Activated CD4-positive, alpha-beta T cell treated with anti-CD3 and anti-CD28 coated beads for 36 hours (primary cell): ENCODE measurements at places on chromosomes 12 and 14.

- DNase-seq, result peak; percentile 73
Measured at GRCh38 chr12:121812320-121812871, 8.6 kb downstream of the SETD1B start.

- no peak for DNase-seq
Measured at GRCh38 chr12:28908646-28909045, 240.4 kb upstream of the FAR2 start.

- no peak for DNase-seq
Measured at GRCh38 chr12:130444061-130444460, 106.4 kb downstream of the PIWIL1 start.

DNA sequence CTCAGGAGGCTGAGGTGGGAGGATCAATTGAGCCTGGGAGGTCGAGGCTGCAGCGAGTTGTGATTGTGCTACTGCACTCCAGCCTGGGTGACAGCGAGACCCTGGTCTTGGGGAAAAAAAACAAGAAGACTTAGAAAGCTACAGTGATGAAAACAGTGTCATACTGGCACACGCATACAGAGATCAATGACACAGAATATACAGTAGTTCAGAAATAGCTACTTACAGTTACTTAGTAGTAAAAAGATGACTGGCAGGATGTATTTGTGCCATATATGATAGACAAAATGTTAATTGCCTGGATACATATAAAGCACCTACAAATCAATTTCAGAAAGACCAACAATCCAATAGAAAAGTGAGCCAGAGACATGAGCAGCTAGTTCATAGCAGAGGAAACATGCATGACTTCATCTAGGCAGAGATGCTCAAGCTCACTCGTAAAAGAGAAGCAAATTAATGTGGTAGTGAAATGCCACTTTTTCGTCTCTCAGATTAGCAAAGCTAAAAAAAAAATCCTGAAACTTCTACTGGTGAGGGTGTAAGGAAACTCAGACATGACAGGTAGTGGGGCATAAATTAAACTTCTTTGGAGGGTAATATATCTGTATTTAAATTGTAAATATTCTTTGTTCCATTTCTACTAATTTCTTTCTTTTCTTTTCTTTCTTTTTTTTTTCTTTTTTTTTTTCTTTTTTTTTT, 2.5 kb upstream of the ALDH2 start:
- DNase-seq, result no peak

GRCh38 chr12:57813971-57814772, 4.4 kb downstream of the AVIL start:
- DNase-seq, result no peak

GRCh38 chr12:110262442-110263388, 18.3 kb upstream of the ATP2A2 start:
- no peak for DNase-seq

DNA sequence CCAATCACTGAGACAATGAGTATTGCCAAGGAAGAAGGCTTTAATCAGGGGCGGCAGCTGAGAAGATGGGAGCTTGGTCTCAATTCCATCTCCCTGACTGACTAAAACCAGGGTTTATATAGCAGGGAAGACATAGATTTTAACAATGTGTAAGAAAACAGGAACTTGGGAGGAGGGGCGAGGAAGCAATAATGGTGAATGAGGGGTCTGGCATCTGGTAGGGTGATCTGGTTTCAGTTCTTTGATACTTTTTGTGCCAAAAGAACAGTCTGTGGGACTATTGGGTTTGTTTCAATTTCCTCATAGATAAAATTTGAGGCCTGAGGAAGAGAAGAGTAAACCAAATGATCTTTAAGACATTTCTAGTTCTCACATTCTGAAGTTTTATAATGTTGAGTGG, 49.2 kb downstream of the FUT8 start:
- DNase-seq, result no peak

DNA sequence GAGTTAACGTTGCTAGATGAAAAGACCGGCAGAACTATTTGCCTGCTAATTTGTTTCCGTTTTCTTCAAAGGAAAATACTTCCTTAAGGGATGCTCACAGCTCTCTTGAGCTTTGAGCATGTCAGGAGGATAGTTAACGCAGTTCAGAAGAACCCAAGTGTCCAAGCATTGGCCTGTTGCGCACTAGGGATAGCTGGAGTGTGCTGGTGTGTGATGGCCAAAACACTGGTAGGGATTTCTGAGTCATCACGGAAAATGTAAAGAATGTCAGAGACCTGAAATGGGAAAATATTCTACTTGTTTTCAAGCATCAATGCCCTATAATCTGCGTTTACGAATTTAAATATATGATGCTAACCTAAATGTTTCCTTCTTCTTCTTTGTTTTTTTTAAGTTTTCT, 97.8 kb downstream of the VRK1 start:
- no peak for DNase-seq

DNA sequence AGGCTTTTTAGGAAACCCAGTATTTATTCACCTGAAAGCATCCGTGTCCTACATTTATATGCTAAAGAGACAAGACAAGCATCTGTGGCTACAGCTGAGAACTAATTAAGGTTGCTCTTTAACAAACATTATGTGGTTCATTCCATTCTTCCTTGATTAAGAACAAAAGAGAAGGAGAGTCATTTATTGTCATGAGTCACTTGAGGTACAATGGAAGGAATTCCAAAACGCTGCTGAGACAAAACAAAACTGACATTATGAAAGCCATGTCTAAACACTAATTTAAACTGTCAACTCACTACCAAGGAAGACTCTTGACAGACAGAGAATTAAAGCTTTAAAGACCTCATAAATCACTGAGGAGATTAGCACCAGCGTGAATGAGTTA, 214.4 kb downstream of the BMP4 start:
- no peak for DNase-seq

GRCh38 chr12:77357655-77358054, 292.3 kb upstream of the E2F7 start:
- DNase-seq, result no peak

- DNase-seq, result no peak
Measured at GRCh38 chr12:124097701-124098100, 124.7 kb downstream of the ZNF664 start.

DNA sequence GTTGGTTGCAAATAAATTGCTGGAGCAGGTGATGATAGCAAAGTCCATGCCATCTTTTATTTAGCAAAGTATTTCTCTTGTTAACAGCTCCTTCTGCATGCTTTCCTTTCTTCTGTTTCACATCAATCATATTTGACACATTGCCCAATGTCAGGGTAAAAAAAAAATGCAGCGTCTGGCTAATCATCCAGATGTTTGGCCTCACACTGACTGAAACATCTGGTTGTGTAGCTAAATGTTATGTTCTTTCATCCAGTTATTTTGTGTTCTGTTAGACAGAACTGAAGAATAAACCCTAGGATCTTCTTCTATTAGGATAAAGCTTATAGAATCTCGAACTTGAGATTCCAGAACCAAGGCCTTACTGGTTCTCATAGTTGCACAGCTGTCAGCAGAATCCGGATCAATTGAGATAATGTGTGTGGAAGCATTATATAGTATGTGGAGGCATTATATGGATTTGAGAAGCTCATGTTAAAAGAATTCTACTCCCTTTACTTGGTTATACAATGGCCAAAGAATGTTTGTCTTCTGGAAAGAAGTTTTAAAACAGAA, 859.2 kb downstream of the DIO2 start:
- no peak for DNase-seq

- no peak for DNase-seq
Measured at GRCh38 chr14:99168330-99168729, 103.7 kb downstream of the BCL11B start.

DNA sequence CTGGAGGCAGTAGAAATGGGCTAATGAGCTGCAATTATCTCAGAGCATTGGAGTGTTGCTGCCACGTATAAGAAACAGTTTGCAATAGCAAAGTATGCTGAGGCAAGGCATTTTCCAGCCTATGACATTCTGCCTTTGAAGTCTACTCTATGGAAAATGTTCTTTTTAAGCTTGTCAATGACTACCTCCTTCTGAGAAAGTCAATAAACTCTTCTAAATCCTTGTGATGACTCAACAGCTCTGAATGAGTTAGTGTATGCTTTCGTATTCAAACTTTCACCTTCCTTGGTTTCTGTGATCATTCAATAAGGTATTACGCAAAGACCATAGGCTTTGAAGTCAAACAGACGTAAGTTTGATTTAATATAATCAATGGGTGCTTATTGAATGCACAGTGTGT, 111.2 kb downstream of the CAPZA3 start:
- DNase-seq, result no peak

DNA sequence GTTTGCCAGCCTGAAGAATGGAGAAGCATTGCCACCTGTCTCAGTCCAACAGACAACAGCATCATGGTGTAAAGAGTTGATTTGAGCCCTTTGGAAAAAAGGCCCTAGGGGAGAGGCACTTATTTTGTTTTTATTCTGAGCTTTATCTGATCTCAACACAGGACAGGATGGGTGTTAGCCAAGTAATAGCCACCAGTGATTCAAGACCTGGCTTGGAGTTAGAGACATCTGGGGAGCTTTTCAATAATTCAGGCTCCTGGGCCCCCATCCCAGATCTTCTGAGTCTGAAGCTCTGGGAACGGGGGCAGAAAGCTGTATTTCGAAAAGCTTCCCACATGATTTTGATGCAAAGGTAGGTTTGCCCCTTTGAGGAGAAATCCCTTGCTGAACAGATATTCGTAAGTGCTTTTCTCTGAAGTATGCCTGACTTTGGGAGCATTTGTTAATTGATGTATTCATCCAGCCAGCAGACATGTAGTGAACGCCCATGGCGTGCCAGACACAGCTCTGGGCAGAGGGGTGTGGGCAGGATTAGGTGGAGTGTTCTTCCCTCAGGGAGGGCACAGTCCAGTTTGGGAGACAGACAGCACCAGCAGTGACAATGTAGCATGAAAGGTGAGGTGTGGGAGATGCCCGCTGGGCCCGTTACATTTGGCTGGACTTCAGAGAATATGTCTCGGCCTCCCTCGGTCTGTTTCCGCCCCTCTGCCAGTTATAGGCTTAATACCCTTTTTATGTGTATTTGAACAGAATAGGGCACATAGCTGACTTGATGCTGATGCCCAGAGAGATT, 72.5 kb downstream of the TSPAN9 start:
- no peak for DNase-seq

DNA sequence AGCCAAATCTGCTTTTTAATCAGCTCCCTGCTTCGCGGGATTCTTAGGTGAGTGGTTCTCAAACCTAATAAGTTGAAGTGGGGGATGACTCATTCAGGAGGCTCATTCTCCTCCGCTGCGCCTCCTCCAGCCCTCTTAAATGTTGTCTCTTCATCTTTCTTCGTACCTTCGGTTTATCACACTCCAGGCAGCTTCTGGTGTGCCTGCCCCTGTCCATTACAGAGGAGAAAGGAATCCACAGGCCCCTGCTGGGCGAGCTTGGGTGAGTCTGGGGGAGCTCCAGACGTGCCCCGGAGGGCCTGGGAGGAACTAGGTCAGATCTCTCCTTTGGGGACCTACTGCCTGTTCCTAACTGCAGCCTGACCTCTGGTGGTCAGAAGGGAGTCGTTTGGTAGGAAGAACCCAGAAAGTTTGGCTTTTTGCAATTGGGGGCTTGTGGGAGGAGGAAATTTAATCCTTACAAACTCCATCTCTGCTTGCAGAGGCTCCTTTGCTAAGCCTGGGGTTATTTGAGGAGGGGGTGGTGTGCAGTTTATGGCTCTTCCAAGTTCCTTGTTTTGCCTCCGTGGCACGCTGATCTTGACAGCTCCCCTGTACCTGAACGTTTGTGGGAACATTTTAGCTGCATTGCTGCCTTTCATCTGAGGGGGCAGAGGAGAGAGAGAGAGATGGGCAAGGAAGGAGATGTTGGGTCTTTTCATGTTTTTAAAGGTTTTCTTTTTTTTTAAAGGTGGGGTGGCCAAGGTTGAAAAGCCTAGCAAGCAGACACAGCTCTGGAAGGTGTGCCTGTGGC, 84.1 kb upstream of the GNG2 start:
- DNase-seq, result peak; percentile 67

DNA sequence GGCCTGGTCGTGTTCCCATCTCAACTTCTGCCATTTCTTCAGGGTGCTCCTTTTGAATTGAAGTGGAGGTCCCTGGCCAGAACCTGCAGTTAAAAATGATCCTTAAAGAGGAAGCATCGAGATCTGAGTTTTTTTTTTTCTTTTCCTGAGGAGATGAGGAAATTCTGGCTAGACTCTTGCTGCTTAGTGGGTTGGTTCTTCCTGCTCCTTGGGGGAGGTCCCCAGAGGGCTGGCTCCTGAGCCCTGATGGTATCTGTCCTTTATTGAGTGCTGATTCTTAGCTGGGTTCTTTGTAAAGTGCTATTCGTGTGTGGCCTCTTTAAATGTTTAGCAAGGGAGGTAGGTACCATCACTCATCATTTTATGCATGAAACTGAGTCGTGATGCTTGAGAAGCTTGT, 11.7 kb downstream of the PELI2 start:
- DNase-seq, result no peak

- DNase-seq, result no peak
Measured at GRCh38 chr12:93583627-93584392, 11.3 kb downstream of the SOCS2 start.

GRCh38 chr12:32897281-32897610, 669 bp upstream of the PKP2 start:
- no peak for DNase-seq

DNA sequence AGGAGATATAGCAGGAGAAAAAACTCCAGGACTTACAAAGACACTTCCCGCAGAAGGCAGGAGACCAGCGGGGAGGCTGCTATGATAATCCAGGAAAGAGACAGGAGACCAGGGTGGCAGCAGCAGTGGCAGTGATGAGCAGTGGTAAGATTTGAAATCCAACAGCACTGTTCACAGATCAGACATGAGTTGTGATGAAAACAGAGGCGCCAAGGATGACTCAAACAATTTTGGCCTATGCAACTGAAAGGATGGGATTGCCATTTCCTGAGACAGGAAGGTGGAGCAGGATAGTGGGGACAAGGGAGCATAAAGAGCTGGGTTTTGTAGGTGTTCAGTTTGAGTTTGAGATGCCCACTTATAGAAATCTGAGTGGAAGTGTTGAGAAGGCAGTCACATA, 108.6 kb upstream of the DYRK2 start:
- DNase-seq, result no peak

DNA sequence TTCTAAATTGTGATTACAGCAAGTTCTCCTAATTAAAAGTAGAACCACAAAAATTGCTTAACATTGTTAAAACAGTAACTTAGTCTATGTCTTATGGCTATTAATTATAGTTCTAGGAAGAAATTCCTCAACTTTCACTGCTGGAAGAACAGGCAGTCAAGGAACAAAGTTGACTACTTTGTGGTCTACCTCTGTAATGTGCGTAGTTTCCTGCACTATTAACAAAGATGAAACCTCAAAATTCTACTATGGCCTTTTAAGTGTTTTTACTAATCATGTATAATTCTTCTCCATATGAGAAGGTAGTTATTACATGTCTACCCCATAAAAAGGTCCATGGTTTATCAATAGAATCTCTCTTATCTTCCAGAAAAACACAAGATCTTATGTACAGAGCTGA, 7.6 kb downstream of the RASSF9 start:
- DNase-seq, result no peak

- DNase-seq, result no peak
Measured at GRCh38 chr12:44127966-44128710, 292.3 kb downstream of the TMEM117 start.

DNA sequence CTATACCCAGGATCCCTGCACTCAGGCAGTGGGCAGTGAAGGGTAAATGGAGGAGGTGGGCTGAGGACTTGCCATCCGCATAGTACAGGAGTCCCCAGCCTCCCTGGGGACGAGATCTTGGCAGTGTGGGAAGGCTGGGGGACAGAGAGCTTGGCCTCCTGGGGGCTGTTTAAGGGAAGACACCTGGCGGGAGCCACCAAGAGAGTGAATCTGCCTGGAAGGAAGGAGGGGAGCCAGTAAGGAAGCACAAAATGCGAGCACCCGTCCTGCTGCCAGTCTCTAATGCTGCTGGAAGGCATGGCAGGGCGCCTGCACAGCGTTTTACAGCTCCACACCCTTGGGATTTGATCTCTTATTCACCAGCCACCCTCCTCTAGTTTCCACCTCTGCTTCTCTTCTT, 7.4 kb upstream of the KRT2 start:
- no peak for DNase-seq
